Activated naive CD8-positive, alpha-beta T cell treated with anti-CD3 and anti-CD28 coated beads for 36 hours (primary cell): ENCODE measurements at places on chromosomes 7 and 10. TPM values are rescaled to one million over a fixed set of nuclear protein-coding genes. Genes with fewer than 3 reads are reported as not detected.

The NRG3 gene
- not detected for total RNA-seq

- DNase-seq = no peak
Observed at GRCh38 chr10:24958721-24959381, 6.4 kb upstream of the PRTFDC1 start.

The OR13A1 gene
- total RNA-seq = not detected

The RASA4B gene
- 25.2 TPM for total RNA-seq

DNA sequence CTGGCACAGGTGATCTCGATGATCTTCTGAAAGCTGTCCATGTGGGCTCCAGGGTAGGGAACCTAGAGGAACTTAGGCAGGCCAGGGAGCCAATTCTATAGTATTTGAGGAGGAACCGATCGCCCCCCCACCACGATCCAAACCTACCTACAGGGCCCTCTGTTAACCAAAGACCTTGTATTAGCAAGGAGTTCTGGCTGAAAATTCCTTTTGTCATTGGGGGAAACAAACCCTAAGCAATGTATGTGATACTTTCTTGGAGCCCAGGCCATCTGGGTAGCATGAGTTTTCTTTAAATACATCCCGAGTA lies 62.1 kb downstream of the CHN2 start:
- no peak for DNase-seq

- DNase-seq = no peak
Observed at GRCh38 chr10:11638055-11638698, 26.7 kb upstream of the USP6NL start.

DNA sequence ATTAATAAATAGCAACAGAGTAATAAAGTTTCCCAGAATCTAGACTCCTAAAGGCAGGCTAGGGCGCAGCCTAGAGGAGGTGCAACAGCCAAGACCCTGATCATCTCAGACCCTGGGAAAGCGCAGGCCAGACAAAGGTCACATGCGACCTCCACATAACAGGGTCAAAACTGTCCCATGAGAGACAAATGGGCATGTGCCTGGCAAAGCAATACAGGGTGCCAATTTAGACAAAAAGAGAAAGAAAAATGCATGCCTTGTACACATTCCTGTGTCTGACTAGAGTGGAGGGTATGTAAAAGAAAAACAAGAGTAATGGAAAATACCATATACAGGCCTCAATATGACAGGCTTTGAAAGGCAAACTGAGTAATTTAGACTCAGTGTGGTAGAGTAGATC lies 22.2 kb downstream of the MPP7 start:
- no peak for DNase-seq

The HOXA6 gene
- not detected for total RNA-seq

- DNase-seq = no peak
Observed at GRCh38 chr10:92873029-92873428, 24.7 kb downstream of the EXOC6 start.

DNA sequence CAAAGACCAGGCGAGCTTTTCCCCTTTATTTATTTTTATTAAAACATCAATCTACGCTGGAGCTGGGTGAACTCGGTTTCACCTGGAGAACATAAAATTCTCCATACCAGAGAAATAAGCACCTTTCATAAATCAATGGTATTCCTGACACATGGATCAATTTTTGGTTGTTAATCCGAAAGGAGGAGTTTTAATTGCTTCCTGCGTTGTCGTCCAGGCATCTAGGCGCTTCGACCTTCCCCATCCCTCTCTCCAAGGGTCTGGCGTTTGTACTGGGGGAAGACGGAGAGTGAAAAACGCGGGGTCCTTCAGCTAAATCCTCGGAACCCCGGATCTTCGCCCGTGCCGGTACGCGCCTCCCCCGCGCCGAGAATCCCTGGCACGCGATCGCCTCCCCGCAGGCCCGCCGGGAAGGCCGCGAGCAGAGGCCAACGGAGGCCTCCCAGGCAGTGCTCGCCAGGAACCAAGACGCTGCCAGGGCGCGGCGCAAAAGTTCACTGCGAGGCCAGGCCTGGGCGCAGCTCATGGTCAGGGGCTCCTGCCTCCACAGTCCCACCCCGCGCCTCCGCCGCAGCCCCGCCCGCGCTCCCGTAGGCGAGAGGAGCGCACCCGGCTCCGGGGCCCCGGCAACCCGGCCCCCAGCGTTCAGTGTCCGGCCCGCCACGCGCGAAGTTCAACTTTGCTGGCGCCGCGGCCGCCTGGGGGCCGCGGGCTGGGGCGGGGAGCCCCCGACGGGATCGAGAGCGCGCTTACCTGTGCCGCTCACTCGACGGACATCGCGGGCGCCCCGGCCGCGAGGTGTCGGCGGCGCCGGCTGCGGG lies 8.3 kb upstream of the EBF3 start:
- DNase-seq = no peak

The STARD3NL gene
- 30.3 TPM for total RNA-seq

GRCh38 chr10:96279191-96279641 lies 7.8 kb upstream of the BLNK start:
- DNase-seq = no peak
